ENCODE measurements at places on chromosomes 12 and 14. TPM values are rescaled to one million over a fixed set of nuclear protein-coding genes. Genes with fewer than 3 reads are reported as not detected.

Gene MMP19
- 37.2 TPM for total RNA-seq

Gene PLEKHG7
- total RNA-seq = 0.06 TPM

Gene RNF212B
- not detected for total RNA-seq

Gene GARIN6
- total RNA-seq = not detected

Gene SRGAP1
- 17.4 TPM for total RNA-seq

Gene TAS2R19
- total RNA-seq = 0.94 TPM

Gene PMEL
- 0.44 TPM for total RNA-seq

Gene TMEM132C
- 6.5 TPM for total RNA-seq

Gene MFAP5
- 31.1 TPM for total RNA-seq

Gene RERGL
- not detected for total RNA-seq

Gene DPPA3
- total RNA-seq = not detected

Gene CCDC85C
- 3.0 TPM for total RNA-seq

Gene FAM181A
- not detected for total RNA-seq

Gene LRTM2
- not detected for total RNA-seq

Gene LRP10
- 128 TPM for total RNA-seq

Gene IRAK3
- 18.7 TPM for total RNA-seq

Gene RND1
- total RNA-seq = 0.39 TPM

All from cardiac ventricle fibroblast (primary cell).